ENCODE measurements at places on chromosomes 12 and 14. TPM values are rescaled to one million over a fixed set of nuclear protein-coding genes. Genes with fewer than 3 reads are reported as not detected.
A peak's percentile ranks its signal among the peaks of the same experiment; 100 is the strongest.

- DNase-seq: no peak
Observed at GRCh38 chr14:31990926-31991572, 86.1 kb upstream of the ARHGAP5 start.

SERPINA12 gene
- not detected for total RNA-seq

GRCh38 chr12:19095331-19095730, 34.2 kb upstream of the PLEKHA5 start:
- no peak for DNase-seq

- peak; percentile 18 for DNase-seq
Observed at GRCh38 chr14:28756884-28757570, 9.6 kb upstream of the FOXG1 start.

GRCh38 chr14:64110802-64111201, 183.4 kb downstream of the ESR2 start:
- DNase-seq: no peak

- no peak for DNase-seq
Observed at GRCh38 chr12:99528478-99528877, 119.1 kb upstream of the GARIN6 start.

HOXC10 gene
- 4.5 TPM for total RNA-seq

DNA sequence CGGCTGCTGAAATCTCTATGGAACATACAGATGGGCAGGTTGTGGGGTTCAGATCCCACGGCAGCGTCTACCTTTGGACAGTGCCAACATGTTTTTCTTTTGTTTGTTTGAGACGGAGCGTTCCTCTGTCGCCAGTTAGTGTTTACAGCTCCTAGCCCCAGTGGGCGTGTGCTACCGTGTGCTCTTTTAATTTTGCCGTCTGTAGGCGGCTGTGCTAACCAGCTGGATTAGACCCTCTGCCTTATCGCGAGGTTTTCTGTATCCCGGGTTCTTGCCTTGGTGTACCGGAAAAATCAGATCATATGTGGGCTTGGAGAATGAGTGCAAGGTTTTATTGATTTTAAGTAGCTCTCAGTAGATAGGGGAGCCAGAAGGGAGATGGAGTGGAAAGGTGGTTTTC, 9.8 kb upstream of the GALNT6 start:
- no peak for DNase-seq

GRCh38 chr14:63076488-63076887, 31.2 kb upstream of the KCNH5 start:
- no peak for DNase-seq

PLCZ1 gene
- total RNA-seq: not detected

ACSM4 gene
- not detected for total RNA-seq

MFAP5 gene
- 0.61 TPM for total RNA-seq

GRCh38 chr12:120364487-120364886, 4.5 kb downstream of the MSI1 start:
- DNase-seq: no peak

- no peak for DNase-seq
Observed at GRCh38 chr12:19447386-19447785, 8.1 kb downstream of the AEBP2 start.

- no peak for DNase-seq
Observed at GRCh38 chr14:38629412-38629811, 373.5 kb upstream of the CLEC14A start.

GRCh38 chr12:19209661-19210060, 80.1 kb downstream of the PLEKHA5 start:
- DNase-seq: no peak

- no peak for DNase-seq
Observed at GRCh38 chr12:107145397-107145796, 52.0 kb upstream of the CRY1 start.

DNA sequence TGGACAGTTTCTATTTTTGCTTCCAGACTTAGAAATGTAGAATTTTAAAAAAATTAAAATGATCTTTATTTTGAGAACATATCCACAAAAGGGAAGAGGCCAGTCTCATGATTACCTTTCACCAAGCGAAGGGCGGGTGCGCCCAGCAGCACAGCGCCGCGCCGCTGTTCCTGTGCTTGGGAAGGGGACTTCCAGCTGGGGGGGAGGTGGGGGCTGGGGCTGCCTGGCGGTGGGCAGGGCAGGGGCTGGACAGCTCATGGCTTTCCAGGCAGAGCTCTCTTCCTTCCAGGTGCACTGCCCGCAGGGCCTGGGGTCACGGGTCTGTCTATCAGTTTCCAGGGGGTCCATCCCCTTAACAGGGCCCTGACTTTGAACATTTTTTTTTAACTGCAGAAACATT, 199.9 kb downstream of the TTC7B start:
- no peak for DNase-seq

GRCh38 chr12:95637010-95637409, 85.7 kb upstream of the USP44 start:
- DNase-seq: no peak

GRCh38 chr12:32423559-32423958, 24.2 kb downstream of the FGD4 start:
- no peak for DNase-seq

- no peak for DNase-seq
Observed at GRCh38 chr14:20782280-20782890, 1.3 kb downstream of the RNASE6 start.

DNA sequence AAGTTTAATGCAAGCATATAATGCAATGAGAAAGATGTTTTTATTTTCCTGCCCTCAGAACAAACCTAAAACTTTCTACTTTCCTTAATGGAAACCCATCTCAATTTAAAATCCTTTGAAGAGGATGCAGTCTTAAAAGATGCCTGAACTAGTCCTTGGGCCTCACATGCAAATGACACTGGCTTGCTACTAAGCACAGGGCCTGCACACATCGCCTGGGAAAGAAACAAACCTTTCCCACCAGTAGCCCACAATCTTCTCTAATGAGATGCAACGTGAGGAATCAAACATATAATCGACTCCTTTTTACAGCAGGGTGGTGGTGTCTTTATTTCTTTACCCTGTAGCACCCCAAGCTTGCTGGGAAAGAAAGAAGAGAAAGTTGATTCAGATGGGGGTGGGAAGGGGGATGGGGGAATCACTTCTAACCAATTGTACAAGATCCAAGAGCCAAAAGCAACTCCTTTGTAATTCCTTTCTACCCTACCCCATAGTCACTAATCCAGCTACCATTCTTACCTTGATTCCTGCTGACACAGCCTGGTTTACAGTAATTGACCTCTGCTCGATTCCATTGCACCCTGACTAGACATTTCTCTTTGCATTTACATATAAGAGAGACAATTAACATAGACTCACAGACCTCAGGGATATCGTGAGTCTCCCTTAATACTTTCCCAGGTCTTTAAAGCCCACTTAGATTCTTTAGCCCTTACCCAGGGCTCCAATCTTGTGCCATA, 69.5 kb upstream of the FERMT2 start:
- no peak for DNase-seq

- DNase-seq: no peak
Observed at GRCh38 chr14:92676403-92677086, 71.9 kb downstream of the LGMN start.

DNA sequence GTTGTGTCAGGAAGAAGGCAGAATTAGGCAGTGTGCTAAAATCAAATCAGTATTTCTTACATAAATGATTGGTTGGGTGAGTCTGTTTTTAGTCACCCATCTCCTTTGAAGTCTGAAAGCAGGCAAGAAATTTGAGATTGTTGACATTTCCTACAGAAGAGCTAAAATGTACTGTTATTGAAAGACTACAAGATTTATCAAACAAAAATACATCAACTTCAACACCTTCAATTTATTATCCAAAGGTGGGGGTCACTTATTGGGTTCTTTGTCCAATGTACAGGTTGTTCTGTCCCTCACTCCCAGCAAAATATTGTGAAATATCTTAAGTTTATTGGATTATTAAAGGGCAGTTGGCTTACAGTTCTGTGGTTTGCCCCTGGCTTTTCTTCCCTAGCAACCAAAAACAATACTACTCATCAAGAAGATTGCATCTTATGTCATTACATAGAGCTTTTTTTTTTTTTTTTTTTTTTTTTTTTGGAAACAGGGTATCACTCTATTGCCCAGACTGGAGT, 20.6 kb upstream of the PKP2 start:
- no peak for DNase-seq

DNA sequence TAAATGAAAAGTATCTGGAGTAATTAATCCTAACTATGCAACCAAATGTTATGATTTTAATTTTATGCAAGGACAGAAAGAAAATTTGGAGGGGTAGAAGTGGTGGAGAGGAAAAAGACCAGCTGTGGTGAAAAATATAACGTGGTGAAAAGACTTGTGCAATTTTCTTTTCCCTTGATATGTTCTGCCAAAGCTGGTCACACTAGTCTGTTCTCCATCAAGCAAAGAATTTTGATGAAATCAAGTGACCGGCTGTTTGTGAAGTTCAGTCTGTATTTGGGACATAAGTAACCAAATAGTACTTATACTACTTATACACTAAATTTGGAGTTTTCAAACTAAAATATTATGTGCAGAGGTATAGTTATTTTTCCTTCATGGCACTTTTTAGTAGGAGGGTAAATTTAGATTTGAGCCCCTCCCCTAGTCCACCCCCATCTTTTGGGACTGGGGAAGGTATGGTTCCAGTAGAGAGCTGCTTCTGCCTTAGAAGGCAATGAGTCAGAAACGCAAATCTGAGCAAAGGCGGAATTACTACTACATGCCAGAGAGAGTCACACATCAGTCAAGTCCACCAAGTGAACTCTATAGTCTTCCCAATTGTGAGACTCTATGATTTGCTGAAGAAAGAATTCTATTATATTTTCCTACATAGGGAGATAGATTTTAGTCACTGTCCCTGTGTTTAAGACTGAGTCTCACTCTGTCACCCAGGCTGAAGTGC, 229.7 kb downstream of the SLC25A21 start:
- no peak for DNase-seq

GRCh38 chr12:122517877-122518276, 8.9 kb downstream of the RSRC2 start:
- no peak for DNase-seq

DNA sequence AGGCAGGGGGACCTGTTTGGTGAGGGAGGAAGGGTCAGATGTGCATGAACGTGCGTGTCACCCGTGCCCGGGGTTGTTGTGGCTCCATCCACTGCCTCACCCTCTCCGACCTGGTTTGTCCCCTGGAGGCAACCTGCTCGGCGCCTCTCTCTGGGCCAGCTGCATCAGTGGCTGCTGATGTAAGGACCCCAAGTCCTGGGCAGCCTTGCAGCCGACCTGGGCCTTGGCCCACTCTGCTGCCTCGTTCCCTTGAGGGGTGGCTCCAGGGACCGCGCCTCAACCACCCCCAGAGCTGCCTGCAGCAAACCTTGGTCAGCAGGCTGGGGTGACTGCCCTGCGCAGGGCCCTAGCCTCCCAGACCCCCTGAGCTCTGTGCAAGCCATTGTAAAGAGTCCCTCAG, 351.7 kb downstream of the TMEM121 start:
- DNase-seq: peak; percentile 23

C12orf50 gene
- not detected for total RNA-seq

DNA sequence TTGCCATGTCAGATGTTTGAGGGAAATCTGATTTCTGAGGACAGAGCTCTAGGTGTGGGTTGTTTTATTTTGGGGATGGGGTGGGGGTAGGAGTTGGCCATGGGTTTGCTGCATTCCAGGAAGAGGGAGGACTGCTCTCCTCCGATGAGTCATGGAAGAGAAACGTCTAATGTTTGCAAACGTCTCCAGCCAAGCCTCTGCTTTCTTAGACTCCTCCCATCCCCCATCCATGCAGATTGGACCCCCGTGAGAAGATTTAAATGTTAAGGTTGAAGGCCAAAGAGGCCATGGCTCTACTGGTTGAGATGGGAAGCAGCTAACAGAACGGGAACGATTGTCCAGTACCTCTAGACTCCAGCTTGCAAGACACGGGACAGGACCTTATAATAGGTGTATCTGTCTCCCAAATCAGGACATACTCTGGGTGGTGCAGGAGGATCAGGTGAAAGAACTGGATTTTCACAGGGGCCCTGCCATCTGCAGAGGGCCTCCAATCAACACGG, 11.4 kb upstream of the ATP2A2 start:
- DNase-seq: peak; percentile 50

Data from Caco-2 (cell line).